ENCODE measurements at places on chromosomes 7 and 10.

DNA sequence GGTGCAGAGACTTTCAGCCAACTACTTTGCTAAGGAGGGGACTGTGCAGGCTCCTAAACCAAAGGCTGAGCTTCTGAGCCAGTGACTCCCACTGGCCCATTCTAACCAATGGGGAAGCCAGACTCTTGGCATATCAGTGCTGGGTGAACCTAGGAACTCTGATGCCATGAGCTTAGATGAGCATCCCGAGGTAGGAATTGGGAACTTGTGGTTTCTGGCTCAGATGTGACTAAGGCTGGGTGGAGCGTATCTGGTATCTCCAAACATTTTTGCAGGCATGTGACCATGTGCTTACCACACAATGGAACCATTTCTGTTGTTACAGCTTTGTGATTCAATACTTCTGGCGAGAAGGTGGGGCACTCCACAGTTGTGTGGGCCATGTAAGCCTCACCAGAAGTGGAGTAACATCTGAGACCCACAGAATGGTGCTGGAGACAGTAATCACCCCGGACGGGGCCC lies 2.5 kb upstream of the AVPI1 start:
- DNase-seq: peak; percentile 94

GRCh38 chr7:14177876-14178275 lies 188.4 kb upstream of the ETV1 start:
- DNase-seq: no peak

DNA sequence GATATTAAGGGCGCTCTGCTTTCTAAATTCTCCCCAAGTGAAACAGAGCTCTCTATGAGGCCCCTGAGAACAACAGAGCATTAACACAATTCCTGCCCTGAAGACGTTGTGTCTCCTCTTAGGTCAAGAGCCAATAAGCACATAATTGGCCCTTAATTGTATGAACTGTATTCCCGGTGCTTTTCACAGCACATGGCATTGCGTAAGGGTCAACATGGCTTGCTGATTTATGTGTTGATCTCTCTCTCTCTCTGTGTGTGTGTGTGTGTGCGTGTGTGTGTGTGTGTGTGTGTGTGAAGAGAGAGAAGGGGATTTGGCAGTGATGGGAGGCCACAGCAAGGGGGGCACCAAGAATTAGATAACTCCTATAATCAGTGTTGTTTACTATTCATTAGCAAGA lies 40.5 kb downstream of the LYZL1 start:
- DNase-seq: no peak

DNA sequence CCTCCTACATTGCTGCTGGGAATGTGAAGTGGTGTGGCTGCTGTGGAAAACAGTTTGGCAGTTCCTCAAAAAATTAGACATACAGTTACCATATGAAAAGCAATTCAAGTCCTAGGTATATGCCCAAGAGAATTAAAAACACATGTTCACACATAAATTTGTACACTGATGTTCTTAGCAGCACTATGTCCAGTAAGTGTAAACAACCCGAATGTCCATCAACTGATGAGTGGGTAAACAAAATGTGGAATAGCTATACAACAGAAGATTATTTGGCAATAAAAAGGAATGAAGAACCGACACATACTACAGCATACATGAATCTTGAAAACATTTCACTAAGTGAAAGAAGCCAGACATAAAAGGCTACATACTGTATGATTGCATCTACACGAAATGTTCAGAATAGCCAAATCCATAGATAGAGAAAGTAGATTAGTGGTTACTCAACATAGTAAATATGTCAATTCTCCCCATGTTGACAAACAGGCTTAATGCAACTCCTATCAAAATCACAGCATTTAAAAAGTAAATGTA lies 17.2 kb downstream of the CEP41 start:
- no peak for DNase-seq

- peak; percentile 62 for DNase-seq
Measured at GRCh38 chr10:62244785-62245467, 23.7 kb downstream of the RTKN2 start.

- no peak for DNase-seq
Measured at GRCh38 chr7:79927116-79927515, 207.5 kb upstream of the GNAI1 start.

- DNase-seq: no peak
Measured at GRCh38 chr7:44712012-44712411, 36.6 kb upstream of the ZMIZ2 start.

- no peak for DNase-seq
Measured at GRCh38 chr7:15737601-15738000, 51.1 kb upstream of the MEOX2 start.

GRCh38 chr10:129934196-129934925 lies 29.7 kb downstream of the EBF3 start:
- no peak for DNase-seq

DNA sequence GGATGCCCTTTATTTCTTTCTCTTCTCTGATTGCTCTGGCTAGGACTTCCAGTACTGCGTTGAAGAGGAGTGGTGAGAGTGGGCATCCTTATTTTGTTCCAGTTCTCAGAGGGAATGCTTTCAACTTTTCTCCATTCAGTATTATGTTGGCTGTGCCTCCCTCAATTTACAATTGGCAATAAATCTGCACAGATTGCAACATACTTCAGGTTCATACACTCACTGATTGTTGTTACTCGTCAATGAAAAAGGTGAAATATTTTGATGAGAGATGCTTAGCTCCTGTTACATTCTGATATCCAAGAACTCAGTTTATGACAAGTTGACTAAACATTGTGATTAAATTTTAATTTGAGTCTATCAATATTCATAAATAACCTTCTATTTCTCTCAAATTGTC lies 37.9 kb upstream of the DKK1 start:
- DNase-seq: no peak

- DNase-seq: no peak
Measured at GRCh38 chr7:1940402-1940786, 270.3 kb downstream of the ELFN1 start.

DNA sequence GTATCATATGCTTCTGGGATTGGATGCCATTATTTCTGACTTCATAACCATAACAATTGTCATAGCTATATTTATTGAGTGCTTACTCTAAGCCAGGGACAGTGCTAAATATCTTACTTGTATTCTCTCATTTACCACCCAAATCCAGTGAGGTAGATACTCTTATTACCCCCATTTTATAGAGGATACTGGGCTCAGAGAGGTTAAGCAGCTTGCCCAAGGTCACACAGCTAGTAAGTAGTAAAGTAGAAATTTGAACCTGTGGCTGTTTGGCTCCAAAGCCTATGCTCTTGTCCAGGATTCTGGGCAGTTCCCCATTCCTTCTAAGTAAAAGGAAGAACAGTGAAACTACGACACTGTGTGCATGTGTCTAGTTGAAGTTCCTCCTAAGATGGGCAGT lies 56.5 kb downstream of the COL13A1 start:
- DNase-seq: no peak

DNA sequence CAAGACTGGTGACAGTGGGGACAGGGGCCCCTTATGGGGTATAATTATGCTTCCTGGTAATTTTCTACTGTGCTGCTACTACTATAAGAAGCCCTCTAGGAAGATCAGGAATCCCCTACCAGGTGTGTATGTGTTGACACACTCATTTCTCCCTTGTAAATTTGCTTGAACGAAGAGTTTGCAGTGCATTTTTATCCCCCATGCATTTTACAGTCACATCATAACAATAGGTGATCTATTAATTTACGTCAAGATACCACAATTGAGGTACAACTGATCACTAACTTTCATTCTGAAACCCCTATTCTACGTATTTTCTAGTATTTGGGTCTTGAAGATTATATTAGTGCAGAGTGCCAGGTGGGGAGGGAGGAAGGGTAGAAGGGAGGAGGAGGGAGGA lies 252.2 kb downstream of the NSUN6 start:
- no peak for DNase-seq

GRCh38 chr10:95237376-95238170 lies 43.5 kb downstream of the ACSM6 start:
- DNase-seq: no peak

DNA sequence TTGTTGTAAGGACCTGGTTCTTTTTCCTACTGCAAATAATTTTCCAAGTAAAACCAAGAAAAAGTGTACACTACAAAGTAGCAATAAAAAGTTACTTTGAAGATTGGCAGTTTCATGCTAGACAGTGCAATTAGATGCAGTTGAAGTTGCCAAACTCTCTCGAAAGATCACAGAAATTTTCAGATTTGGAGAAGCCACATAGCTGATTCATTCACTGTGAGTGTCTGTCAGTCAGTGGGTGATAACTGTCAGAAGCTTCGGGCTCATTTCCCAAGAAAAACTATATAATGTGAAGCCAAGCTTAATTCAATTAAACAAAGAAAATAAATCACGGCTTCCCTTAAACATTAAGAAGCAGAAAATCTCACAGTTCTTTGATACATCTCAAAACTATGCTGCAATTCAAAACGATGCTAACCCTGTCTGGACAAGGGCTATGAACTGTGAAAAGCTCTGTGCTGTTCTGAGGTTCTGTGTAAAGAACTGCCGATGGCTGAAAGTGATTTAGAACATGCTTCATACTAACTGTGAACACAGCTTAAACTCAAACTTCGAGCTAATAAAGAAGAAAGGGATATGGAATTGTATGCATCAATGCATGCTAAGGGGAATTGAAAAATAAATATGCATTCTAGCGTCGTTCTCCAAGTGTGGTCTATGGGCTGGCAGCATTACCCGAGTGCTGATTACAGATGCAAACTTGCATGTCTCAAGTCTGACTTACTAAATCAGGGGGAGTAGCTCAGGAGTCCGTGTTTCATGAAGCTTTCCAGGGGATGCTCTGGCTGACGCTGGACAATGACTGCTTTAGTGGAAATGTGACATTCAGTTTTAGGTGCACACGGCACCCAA lies 557.4 kb downstream of the CALN1 start:
- no peak for DNase-seq

- DNase-seq: no peak
Measured at GRCh38 chr10:7696545-7696944, 6.6 kb upstream of the ITIH2 start.

GRCh38 chr10:57961487-57961886 lies 306.2 kb downstream of the IPMK start:
- no peak for DNase-seq

- DNase-seq: no peak
Measured at GRCh38 chr7:27734583-27734982, 5.4 kb upstream of the TAX1BP1 start.

DNA sequence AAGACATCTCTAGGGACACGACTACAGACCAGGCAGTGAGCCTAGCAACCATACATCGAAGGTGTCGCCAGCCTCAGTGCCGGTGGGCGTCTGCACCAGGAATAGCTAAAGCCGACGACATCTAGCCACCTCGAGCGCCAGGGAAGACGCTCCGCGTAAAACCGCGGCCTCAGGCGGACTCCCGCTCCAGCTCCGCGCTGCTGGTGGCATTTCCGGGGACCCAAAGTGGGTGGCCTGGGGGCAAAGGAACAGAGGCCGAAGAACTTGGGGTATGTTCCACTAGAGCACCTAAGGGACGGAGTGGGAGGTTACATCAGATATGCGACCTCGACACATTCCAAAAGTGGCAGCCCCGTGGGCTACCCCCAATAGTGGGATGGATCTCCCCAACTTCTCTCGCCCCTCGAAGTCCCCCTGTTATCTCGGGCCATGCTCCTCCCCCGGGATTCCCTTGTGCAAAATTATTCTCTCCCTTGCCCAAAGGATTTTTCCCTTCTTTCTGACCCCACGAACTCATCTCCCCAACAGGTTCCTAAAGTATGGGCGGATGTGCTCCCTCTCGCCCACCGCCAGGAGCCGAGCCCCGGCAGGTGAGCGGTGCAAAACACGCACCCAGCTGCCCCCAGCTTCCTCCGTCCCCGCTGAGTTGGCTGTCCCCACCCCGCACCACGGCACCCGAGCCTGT lies 1.2 kb downstream of the KCNMA1 start:
- DNase-seq: no peak

DNA sequence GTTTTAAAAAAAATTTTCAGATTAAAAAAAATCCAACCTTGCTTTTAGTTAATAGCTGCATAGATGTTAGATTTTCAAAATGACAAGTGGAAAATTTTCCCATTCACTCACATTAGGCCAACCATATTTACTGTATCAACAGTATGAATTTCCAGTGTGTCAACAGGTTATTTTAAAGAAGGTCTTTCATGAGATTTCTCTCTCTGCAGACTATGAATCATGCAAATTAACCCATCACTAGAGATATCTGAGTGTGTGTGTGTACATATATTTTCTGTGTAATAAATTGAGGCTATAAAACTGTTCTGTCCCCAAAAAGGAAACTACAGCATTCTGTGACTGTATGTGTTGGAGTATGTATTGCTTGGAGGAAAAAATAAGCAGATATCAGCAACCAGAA lies 305.6 kb downstream of the ARL4A start:
- no peak for DNase-seq

GRCh38 chr7:15332956-15333355 lies 228.9 kb downstream of the AGMO start:
- DNase-seq: no peak

DNA sequence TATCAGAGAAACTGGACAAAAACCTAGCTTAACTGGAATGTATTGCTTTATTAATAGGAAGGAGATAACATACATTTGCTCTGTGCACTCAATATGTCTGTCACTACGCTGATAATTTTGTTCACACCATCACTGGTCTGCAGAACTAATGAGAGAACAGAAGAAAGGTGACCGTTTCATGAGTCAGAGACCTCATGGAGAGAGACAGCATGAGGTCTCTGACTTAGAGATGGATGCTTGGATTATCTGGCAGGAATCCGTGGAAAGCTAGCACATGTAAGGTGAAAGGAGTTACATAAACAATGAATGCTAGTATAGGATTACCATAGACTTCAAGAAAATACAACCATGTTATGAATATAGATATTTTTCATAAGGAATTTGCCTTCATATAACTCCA lies 947.3 kb downstream of the IPMK start:
- no peak for DNase-seq

DNA sequence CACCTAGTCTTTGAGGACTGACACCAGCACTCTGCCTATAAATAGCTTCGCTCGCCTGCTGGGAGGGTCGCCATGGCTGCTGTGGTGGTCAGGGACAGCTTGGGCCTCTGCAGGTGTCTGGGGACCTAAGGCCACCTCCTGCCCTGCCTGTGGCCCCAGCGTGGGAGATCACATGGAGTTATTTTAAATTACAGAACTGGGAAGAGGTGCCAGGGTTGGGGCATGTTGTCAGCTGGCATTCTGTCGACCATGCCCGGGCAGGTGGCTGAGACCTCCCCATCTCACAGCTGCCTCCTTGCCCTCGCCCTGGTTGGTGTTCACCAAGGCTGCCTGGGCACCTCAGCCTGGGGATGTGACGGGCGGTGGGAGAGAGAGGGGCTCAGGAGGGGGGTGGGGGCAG lies 18.1 kb downstream of the SHH start:
- no peak for DNase-seq

DNA sequence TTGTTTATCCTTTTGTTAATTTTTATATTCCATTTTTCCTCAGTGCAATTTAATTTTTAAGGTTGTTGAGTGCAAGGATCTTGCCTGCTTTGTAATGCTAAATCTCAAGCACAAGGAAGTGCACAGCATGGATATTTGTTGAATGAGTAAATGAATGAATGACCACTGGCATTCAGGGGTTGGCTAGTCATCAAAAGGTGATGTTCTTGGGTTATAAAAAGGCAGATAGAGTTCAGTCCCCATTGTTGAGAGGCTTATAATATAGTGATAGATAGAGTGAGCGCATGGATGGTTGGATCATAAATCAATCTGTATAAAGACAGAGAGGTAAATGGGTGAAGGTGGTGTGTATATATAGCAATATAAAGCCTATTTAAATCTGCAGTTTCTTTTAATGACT lies 193.2 kb upstream of the KLF6 start:
- DNase-seq: no peak

All from HFF-Myc (cell line).